ENCODE measurements at places on chromosomes 3 and 15. TPM values are rescaled to one million over a fixed set of nuclear protein-coding genes. Genes with fewer than 3 reads are reported as not detected.

CATSPER2 gene
- total RNA-seq, result 16.2 TPM

ZCWPW2 gene
- total RNA-seq, result not detected

CX3CR1 gene
- 1.3 TPM for total RNA-seq

RYR3 gene
- total RNA-seq, result 0.66 TPM

DNA sequence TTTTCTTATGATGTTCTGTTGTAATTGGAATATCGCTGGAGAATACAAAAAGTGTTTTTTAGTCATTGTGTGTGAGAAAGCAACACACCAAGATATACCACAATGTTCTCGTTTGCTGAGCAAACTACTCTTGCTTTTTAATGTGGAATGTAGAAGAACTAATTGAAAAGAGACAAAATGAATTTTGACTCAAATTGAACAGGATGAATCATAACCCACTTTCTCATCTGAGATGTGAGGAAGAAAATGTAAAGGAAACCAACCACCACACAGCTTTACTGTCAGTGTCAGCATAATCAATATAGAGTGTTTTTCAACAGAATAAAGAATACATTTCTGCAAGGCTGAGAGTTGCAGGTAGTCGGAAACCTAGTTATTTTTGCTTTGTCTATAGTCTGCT lies 448.8 kb upstream of the TPRG1 start:
- DNase-seq, result no peak
- no peaks in the 10 kb centered on the region for H3K36me3 ChIP-seq
- H3K4me1 ChIP-seq, result peaks cover 4% of the 10 kb centered on the region
- H3K4me3 ChIP-seq, result no peak overlapping the region
- no peaks in the 10 kb centered on the region for H3K27me3 ChIP-seq
- H3K27ac ChIP-seq, result no peak overlapping the region

GRCh38 chr3:18290157-18290556 lies 135.0 kb downstream of the SATB1 start:
- no peaks in the 10 kb centered on the region for H3K36me3 ChIP-seq
- no peak for DNase-seq
- no peak overlapping the region for H3K4me3 ChIP-seq

DNA sequence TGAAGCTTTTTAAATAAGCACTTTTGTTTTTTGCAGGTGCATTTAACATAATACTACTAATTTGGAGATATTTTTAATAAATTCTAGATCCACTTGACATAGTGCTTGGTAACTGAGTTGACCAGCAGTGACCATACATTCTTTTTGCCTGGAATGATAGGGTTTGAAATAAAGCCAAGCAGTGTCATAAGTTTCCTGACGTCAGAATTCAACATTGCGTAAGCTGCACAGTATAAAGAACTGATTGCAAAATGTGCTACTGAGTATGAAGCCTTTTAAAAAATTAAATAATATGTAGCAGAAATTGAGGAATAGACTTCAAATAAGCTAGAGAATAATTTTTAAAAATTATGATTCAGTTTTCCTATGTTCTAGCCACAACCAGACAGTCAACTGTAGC lies 454.6 kb upstream of the ARPP21 start:
- H3K4me1 ChIP-seq, result no peaks in the 10 kb centered on the region
- no peak overlapping the region for H3K27ac ChIP-seq
- no peaks in the 10 kb centered on the region for H3K27me3 ChIP-seq
- no peak for DNase-seq
- H3K4me3 ChIP-seq, result no peak overlapping the region
- no peaks in the 10 kb centered on the region for H3K36me3 ChIP-seq

All from body of pancreas (tissue), 4 donors.